Fibroblast of lung (primary cell): ENCODE measurements at places on chromosomes 7 and 10.

DNA sequence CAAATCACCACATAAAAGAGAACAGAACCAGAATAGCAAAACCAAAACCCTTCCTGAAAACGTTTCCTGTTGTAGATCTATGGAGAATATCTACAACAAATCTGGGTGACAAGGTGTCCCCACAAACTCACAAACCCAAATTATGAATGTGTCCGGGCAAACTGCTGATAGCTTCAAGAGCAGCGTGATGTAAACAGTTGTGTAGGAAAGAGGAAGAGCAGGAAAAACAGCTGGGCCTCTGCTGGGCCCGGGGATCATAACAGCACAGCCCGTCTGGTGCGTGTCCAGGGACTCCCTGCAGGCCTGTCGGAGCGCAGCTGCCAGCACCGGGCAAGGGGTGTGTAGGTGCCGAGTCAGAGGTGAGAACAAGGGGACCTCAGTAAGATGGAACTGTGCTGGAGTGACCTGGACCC, 53.7 kb downstream of the KCNH2 start:
- no peak for DNase-seq

DNA sequence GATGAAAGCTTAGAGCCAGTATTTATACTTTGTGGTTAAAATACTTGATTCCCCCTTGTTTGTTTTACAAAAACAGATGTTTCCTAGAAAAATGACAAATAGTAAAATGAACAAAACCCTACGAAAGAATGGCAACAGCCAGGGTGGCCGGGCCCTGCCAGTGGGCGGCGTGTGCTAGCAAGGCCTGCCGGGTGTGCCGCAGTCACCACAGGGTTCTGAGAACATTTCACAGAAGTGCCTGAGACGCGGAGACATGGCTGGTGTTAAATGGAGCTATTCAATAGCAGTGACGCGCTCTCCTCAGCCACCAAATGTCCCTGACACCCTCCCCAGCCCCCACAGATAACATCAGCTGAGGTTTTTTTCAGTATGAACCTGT, 14.5 kb downstream of the GPR146 start:
- no peak for DNase-seq

GRCh38 chr10:111522141-111522540, 445.3 kb downstream of the ADRA2A start:
- DNase-seq, result no peak

DNA sequence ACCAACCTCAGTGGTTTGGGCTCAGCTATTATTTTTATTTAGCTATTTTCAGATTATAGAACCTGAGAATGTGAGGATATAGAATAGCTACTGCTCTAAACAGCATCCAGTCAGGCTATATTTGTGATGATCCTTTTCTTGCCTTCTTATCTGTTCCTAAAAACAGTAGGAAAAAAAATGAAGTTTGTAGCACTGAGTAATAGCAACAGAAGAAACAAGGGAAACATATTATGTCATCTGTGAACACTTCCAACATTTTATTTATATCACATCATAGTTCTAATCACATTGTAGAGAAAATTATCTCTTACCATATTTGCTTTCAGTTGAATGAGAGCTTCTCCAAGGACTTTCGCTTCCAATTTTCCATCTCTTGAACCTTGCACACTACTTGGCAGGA, 229.6 kb upstream of the PTPRZ1 start:
- DNase-seq, result no peak
